NCI-H526 treated with DMSO at 0.1 percent for 48 hours (cell line): ENCODE measurements at places on chromosomes 2 and 18.

DNA sequence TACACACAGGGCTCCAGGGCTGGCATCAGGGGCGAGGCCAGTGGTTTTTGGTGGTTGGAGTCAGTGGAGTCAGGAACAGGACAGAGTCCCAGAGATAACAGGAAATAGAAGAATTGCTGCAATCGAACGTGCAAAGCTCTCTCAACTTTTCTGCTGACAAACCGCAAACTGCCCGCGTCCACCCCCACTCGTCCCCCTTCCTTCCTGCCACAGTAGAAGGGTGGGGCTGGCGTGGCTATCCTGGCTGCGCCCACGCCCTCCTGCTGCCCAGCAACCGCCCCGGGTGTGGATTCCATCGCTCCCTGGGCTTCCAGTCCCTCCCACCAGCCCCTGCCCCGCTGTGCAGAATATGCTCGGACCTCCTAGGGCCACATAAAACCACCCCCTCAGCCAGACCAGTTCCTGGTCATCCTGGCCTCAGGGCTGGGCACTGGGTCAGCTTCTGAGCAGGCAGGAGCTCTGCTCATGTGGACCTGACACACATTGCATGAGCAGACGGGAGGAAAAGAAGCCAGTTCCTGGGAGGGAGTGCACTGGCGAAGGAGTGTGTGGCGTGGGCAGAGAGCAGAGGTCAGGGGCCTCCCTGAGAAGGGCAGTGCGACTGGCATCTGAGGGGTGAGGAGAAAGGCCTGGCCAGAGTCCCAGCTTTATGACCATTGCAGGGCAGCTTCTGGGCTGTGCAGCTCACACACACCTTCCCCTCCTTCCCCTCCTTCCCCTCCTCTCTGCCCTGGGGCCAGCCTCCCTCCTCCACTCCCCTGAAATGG lies 85.4 kb upstream of the ATG16L1 start:
- no peak for DNase-seq

DNA sequence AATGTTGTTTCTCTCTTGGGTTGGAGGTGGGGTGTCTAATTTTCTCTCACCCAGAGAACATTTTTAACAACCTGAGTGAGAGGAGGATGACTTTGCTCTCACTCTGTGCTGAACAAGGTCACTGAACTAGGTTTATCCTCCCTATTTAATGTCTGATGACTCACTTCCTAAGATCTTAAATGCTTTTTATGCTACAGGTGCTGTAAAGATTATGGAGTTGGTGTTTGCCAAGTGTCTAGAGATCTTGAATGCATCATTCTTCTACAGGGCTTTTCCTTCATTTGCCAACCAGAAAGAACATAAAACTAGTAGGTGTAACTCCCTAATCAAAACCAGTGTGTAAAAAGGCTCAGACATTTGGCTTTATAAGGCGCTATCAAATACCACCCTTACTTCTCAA lies 350.5 kb upstream of the ETAA1 start:
- DNase-seq, result no peak

- no peak for DNase-seq
Measured at GRCh38 chr2:157735532-157735931, 106.9 kb upstream of the ACVR1C start.

DNA sequence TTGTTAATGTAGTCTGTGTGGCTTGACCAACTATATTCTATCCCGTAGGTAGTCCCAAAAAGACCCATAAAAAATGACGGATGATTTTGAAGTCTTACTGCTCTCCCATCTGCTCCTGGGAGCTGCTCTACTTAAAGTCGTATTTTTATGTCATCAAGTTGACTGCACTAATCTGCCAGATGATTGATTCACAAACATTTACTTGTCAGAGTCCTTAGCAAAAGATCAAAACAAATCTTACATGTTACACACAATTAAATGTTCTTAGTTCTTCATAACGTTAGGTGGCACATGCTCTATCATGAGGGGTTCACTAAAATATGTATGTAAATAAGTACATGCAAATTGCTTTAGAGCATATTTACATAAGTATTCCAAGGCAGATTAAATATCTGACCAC lies 498.3 kb upstream of the LRRTM4 start:
- peak; percentile 91 for DNase-seq

- DNase-seq, result no peak
Measured at GRCh38 chr2:147711031-147711430, 133.8 kb upstream of the ACVR2A start.

DNA sequence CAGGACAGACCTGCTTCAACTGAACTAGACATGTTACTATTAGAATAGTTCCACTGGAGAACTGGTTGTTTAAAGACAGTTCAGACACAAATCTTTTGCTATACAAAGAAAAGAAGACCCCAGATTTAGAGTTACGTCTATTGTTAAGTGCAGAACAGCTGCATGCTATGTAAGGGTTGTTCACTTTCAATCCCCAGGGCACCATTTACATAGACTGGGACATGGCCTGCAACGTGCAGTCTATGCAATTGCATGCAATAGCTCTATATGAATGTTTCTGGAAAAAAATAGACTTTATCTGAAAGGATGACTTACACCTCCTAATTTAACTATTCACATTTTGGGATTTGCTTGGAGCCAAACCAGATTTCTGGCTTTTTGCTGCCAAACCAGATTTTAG lies 36.1 kb upstream of the DPP10 start:
- no peak for DNase-seq

- DNase-seq, result no peak
Measured at GRCh38 chr2:36530983-36531354, 67.0 kb downstream of the FEZ2 start.

DNA sequence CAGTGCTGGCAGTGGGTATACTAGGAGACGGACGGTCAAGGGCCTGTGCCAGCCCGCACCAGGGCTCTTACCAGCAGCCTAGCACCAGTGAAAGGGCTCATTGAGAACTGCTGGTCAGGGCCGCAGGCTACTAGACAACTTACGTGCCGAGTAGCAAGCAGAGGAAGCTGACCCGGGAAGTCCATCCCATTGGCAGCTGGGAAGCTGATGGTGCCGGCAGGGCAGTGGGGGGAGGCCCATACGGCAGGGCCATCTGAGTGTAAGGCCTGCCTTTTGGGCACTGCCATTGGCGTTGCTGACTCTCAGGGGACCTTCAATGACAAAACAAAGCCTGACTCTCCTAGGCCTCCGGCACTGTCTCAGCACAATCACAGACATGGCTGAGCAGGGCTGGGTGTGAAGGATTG lies 20.6 kb downstream of the EFR3B start:
- no peak for DNase-seq

- DNase-seq, result no peak
Measured at GRCh38 chr2:228426502-228427216, 245.2 kb upstream of the SPHKAP start.

GRCh38 chr2:127025359-127026166 lies 81.4 kb downstream of the BIN1 start:
- peak; percentile 50 for DNase-seq

- DNase-seq, result no peak
Measured at GRCh38 chr2:179429060-179429471, 164.4 kb upstream of the SESTD1 start.
